ENCODE measurements at places on chromosomes 7 and 10. TPM values are rescaled to one million over a fixed set of nuclear protein-coding genes. Genes with fewer than 3 reads are reported as not detected.

DNA sequence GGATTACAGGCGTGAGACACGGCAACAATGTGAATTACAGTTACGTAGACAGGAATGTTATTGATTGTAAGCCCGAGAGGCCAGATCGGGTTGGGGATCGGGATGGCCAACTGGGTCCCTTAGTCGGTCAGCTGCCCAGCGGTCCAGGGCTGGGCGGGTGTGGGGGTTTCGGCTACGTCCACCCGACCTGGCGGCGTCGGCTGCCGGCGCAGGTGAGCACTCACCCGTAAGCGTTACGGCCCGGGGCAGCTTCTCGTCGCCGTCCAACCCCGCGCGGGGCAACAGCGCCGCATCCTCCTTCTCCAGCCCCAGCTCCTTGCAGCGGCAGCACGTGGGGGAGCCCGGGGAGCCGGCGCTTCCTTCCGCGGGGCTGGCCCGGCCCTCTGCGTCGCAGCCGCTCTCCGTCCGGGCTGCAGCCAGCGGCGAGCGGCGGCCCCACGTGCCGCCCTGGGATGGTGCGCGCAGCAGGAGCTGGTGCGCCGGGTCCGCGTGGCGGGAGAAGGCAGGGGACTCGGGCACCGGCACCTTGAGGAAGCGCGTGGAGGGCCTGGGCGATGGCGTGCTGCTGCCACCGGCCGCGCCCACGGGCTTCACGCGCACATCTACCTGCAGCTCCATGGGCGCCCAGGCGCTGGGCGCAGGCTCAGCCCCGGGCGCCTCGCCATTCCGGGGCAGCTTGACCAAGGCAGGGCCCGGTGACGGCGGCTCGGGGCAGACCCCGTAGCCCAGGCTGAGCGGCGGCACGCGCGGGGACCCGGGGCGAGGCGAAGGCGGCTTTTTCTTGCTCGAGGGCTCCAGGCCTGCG is 609 bp downstream of the KLRG2 start:
- H3K27ac ChIP-seq, result no peak overlapping the region
- DNase-seq, result peak; percentile 32
- peak overlapping the region; percentile 60 for H3K4me3 ChIP-seq
- H3K27me3 ChIP-seq, result no peaks in the 10 kb centered on the region
- H3K4me1 ChIP-seq, result peaks cover 15% of the 10 kb centered on the region

- no peak overlapping the region for H3K4me3 ChIP-seq
- DNase-seq, result no peak
- H3K27ac ChIP-seq, result no peak overlapping the region
- peaks cover 3% of the 10 kb centered on the region for H3K36me3 ChIP-seq
Observed at GRCh38 chr7:38716397-38716796, 85.2 kb upstream of the AMPH start.

- no peak overlapping the region for H3K4me3 ChIP-seq
- no peak overlapping the region for H3K27ac ChIP-seq
- H3K27me3 ChIP-seq, result no peaks in the 10 kb centered on the region
- no peak for DNase-seq
- no peaks in the 10 kb centered on the region for H3K4me1 ChIP-seq
Observed at GRCh38 chr10:122441961-122442360, 12.5 kb upstream of the ARMS2 start.

DNA sequence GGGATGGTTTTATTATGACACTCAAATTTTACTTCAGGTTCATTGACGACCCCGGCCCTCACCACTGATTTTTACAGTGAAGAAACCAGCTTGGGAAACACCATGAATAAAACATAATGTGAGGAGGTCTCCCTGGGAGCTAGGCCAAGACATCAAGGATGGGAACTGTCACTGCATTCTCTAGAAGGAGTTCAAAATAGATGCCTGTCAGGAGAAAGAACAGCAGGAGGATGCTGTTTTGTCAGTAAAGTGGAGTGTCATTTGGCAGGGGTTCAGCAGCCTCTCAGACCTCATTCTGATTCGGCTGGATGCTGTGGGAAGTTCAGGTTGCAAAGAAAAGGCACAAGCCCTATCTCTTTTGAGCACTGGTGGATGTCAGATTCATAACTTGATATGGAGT is 360.3 kb upstream of the C7orf33 start:
- H3K36me3 ChIP-seq, result no peaks in the 10 kb centered on the region
- H3K4me3 ChIP-seq, result no peak overlapping the region
- H3K27me3 ChIP-seq, result no peaks in the 10 kb centered on the region
- no peaks in the 10 kb centered on the region for H3K4me1 ChIP-seq

GRCh38 chr7:11161499-11161898 is 187.8 kb downstream of the PHF14 start:
- H3K27me3 ChIP-seq, result no peaks in the 10 kb centered on the region
- no peak overlapping the region for H3K4me3 ChIP-seq
- H3K27ac ChIP-seq, result no peak overlapping the region
- no peak for DNase-seq

DNA sequence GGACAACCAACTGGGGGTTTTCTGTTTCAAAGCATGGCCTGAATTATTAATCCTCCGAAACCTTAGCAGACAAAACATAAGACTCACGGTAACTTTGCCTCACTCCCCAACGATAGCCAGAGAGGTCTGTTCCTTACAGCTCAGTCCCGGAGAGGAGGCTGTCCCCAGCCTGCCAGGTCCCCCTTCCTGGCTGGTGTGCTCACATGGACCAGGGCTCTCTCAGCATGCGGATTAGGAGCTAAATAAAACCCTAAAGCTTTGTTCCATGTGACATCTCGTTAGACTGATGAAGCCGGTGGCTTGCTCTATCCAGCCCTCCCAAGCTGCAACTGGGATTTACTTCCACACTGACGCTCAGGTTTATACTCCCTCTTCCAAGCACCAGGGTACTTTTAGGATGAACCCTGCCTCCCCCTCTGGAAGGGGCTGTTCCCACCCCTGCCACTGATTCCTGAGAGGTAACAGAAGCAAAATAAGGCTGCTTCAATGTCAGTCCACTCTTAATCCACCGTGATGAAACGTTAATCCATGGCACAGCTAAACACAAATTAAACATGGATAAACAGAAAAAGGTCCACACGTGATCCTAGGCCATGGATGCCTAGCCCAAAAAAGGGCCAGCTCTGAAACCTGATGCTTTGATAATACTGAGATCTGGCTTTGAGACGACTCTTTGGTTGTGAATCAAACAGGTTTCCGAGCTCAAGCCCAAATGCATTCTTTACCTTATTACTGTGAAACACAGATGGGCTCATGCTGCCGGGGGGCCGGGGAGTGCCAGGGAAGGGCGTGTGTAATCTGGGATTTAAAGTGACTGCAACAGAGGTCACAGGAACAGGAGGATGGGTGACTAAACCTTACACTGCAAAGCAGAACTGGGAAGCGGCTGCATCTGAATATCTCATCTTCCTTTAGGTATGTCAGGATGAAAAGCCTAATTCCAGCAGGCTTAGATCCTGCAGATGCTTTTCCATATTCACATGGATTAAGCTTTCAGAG is 86.2 kb downstream of the ZRANB1 start:
- H3K36me3 ChIP-seq, result no peaks in the 10 kb centered on the region
- peaks cover 12% of the 10 kb centered on the region for H3K27me3 ChIP-seq
- H3K27ac ChIP-seq, result no peak overlapping the region
- no peak overlapping the region for H3K4me3 ChIP-seq
- DNase-seq, result no peak

- no peak overlapping the region for H3K4me3 ChIP-seq
- DNase-seq, result no peak
- H3K27ac ChIP-seq, result no peak overlapping the region
Observed at GRCh38 chr7:30926313-30926712, 14.7 kb downstream of the AQP1 start.

DNA sequence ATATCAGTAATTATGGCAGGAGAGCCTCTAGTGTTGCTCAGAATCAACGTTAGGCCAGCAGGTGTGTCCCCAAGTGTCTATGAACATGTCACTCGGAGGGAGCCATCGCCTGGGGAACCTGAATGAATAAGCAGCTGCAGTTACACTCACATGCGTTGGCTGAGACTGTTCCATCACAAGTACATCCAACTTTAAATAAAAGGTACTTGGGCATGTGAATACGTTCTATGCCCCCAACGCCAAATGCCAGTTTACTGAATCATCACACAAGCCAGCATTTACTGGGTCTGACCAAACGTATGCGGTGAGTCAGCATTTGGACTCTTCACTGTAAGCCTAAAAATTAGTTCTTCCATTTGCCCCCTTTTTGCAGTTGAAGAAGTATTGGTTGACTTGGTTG is 207.6 kb upstream of the PLXNA4 start:
- DNase-seq, result no peak
- H3K27me3 ChIP-seq, result no peaks in the 10 kb centered on the region
- H3K36me3 ChIP-seq, result no peaks in the 10 kb centered on the region
- H3K4me1 ChIP-seq, result no peaks in the 10 kb centered on the region
- no peak overlapping the region for H3K27ac ChIP-seq

- no peak for DNase-seq
- no peaks in the 10 kb centered on the region for H3K36me3 ChIP-seq
Observed at GRCh38 chr7:47340517-47340916, 241.4 kb downstream of the TNS3 start.

GRCh38 chr7:71772779-71773178 is 639.4 kb downstream of the CALN1 start:
- H3K4me1 ChIP-seq, result no peaks in the 10 kb centered on the region
- DNase-seq, result no peak
- no peak overlapping the region for H3K4me3 ChIP-seq
- no peaks in the 10 kb centered on the region for H3K36me3 ChIP-seq

GRCh38 chr10:6778992-6779701 is 199.1 kb upstream of the PRKCQ start:
- H3K27me3 ChIP-seq, result peaks cover 7% of the 10 kb centered on the region
- peaks cover 18% of the 10 kb centered on the region for H3K4me1 ChIP-seq
- H3K36me3 ChIP-seq, result no peaks in the 10 kb centered on the region
- no peak overlapping the region for H3K27ac ChIP-seq
- DNase-seq, result no peak

GRCh38 chr10:71694039-71694501 is 25.5 kb downstream of the C10orf105 start:
- DNase-seq, result peak; percentile 54
- no peaks in the 10 kb centered on the region for H3K36me3 ChIP-seq
- H3K4me3 ChIP-seq, result no peak overlapping the region
- H3K4me1 ChIP-seq, result peaks cover 39% of the 10 kb centered on the region

GRCh38 chr10:63206997-63207811 is 74.1 kb downstream of the NRBF2 start:
- H3K4me3 ChIP-seq, result no peak overlapping the region
- H3K27ac ChIP-seq, result no peak overlapping the region
- H3K27me3 ChIP-seq, result no peaks in the 10 kb centered on the region
- H3K36me3 ChIP-seq, result peaks cover 78% of the 10 kb centered on the region

DNA sequence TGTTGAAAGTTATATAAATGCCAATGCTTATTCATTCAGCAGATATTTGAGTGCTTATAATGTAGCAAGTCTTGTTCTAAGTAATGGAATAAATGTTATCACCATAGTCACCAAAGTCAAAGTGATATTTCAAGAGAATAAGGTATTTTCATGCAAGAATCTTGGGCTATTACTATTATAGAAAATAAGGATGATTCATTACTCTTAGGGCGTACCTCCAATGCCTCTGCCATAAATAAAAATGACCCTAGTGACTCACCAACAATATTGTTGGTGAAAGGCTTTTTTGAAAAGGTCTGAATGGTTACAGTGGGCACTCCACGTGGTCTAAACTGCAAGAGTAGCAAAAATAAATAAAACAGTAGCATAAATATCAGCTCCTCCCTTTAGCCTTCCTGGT is 68.4 kb downstream of the RALA start:
- no peak overlapping the region for H3K4me3 ChIP-seq
- no peak for DNase-seq
- H3K27ac ChIP-seq, result no peak overlapping the region
- H3K4me1 ChIP-seq, result no peaks in the 10 kb centered on the region
- peaks cover 29% of the 10 kb centered on the region for H3K36me3 ChIP-seq
- no peaks in the 10 kb centered on the region for H3K27me3 ChIP-seq

- H3K4me3 ChIP-seq, result no peak overlapping the region
- no peaks in the 10 kb centered on the region for H3K27me3 ChIP-seq
- DNase-seq, result no peak
- peak overlapping the region; percentile 69 for H3K27ac ChIP-seq
- peaks cover 24% of the 10 kb centered on the region for H3K4me1 ChIP-seq
- H3K36me3 ChIP-seq, result peaks cover 5% of the 10 kb centered on the region
Observed at GRCh38 chr7:38855867-38856266, 53.1 kb downstream of the VPS41 start.

GRCh38 chr10:12638781-12639180 is 289.4 kb downstream of the CAMK1D start:
- H3K27me3 ChIP-seq, result no peaks in the 10 kb centered on the region
- H3K4me1 ChIP-seq, result peaks cover 3% of the 10 kb centered on the region
- H3K27ac ChIP-seq, result no peak overlapping the region
- DNase-seq, result no peak
- H3K4me3 ChIP-seq, result no peak overlapping the region

- no peak overlapping the region for H3K27ac ChIP-seq
Observed at GRCh38 chr7:151088019-151088855, 2.0 kb downstream of the AGAP3 start.

- H3K27me3 ChIP-seq, result no peaks in the 10 kb centered on the region
- no peak for DNase-seq
- H3K4me1 ChIP-seq, result peaks cover 17% of the 10 kb centered on the region
- H3K4me3 ChIP-seq, result no peak overlapping the region
Observed at GRCh38 chr7:3082831-3083230, 39.2 kb upstream of the CARD11 start.

- H3K27ac ChIP-seq, result no peak overlapping the region
- no peak overlapping the region for H3K4me3 ChIP-seq
- DNase-seq, result no peak
- no peaks in the 10 kb centered on the region for H3K27me3 ChIP-seq
Observed at GRCh38 chr7:84138411-84138810, 56.2 kb downstream of the SEMA3A start.

DNA sequence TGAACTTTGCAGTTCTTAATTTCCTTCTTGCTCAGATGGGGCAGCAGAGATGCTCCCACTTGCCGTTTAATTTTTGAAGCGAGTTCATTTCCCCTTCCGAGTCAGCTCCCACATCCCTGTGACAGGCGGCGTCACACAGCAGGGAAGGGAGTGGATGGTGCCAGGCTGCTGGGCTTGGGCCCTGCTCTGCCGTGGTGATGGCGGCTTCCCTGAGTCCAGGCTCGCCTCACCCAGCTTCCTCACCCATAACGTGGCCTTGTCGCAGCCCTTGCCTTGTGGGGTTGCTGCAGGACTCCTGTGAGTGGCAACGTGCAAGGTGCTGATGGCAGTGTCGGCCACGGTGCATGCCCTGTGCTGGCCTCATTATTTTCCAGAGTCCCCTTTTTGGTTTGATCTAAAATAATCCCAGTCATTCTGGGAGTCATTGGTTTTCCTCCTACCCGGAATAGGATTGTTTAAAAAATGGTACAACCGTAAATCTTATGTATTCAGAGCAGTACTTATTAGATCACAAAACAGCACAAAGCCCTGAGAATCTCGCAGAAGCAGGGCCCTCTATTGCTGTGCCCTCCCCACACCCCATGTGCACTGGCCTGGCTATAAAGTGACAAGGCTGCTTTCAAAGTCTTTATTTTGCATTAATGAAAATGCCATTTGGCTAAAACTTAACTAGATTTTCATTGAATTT is 260.1 kb downstream of the WDR37 start:
- H3K27me3 ChIP-seq, result peaks cover 3% of the 10 kb centered on the region
- H3K36me3 ChIP-seq, result no peaks in the 10 kb centered on the region
- H3K4me1 ChIP-seq, result no peaks in the 10 kb centered on the region
- H3K27ac ChIP-seq, result no peak overlapping the region
- DNase-seq, result no peak

- no peaks in the 10 kb centered on the region for H3K4me1 ChIP-seq
- DNase-seq, result no peak
- no peak overlapping the region for H3K4me3 ChIP-seq
Observed at GRCh38 chr7:116339564-116339963, 129.2 kb downstream of the TES start.

CPN1 gene
- not detected for total RNA-seq

HNRNPA2B1 gene
- 536 TPM for total RNA-seq

ZNF273 gene
- 12.7 TPM for total RNA-seq

EBF3 gene
- 0.07 TPM for total RNA-seq

SVIL gene
- 0.74 TPM for total RNA-seq

CALML5 gene
- total RNA-seq, result not detected

TRIL gene
- not detected for total RNA-seq

GDF2 gene
- not detected for total RNA-seq

Data from B cell (primary cell).